T-helper 9 cell (primary cell): ENCODE measurements at places on chromosomes 2 and 18.

- DNase-seq, result no peak
Measured at GRCh38 chr18:57089702-57090101, 57.2 kb upstream of the BOD1L2 start.

- DNase-seq, result no peak
Measured at GRCh38 chr2:16121231-16121985, 181.1 kb downstream of the MYCN start.

- no peak for DNase-seq
Measured at GRCh38 chr2:228648541-228648940, 467.1 kb upstream of the SPHKAP start.

DNA sequence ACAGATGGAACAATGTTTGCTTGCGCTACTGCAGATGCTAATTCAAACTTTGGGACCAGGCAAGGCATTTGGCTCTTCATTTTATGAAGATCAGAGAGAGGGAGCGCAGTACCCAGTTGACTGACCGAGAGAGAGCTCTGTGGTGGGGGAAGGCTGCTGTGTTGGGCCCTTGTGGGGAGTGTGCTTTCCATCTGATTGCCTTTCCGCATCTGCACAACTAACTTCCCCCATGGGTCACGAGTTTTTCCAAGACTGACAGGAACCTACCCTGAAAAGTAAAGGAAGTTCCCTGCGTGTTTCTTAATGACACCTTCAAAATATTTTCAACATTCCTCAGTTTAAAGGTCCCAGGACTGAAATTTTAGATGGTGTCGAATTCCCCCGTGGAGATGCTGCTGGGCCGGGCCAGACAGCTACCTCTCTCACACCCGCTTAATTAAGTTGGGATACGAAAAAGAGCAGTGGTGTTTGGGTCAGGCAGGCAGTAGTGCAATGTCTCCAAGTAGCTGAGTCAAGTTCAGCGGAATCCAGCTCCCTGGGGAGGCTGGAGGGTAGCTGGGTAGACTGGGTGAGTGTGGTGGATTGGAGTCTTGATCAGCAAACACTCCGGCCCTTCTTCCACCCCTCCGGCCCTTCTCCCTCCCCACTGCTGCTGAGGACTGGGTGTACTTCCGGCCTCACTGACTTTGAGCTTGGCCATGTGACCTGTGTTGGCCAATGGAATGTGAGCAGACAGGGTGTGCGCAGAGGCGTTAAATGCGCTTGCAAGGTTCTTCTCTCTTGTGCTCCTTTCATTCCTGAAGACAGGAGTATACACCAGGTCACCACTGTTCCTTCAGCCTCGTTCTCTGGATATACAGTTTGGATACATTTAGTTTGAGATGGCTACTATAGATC, 2.3 kb upstream of the ARHGAP25 start:
- no peak for DNase-seq

- DNase-seq, result peak; percentile 40
Measured at GRCh38 chr2:54572636-54573536, 116.8 kb downstream of the SPTBN1 start.

DNA sequence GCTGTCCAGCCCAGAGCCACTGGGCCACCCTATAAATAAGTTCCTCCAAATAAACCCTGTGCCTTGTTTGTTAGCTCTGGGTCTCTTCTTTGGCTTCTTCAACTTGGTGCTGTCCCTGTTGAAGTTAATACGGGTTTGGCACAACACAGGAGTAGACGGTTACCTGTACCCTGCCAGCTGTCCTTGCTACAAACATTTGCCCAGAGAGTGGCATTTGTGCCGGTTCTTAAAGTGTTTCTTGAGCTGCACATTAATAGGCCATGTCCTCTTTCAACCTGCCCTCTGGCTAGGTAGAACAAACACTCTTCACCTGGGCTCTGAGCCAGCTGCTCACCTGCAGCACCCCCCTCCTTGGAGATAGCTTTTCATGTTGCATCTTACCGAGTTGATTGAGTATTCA, 139.2 kb downstream of the NEDD4L start:
- DNase-seq, result no peak

DNA sequence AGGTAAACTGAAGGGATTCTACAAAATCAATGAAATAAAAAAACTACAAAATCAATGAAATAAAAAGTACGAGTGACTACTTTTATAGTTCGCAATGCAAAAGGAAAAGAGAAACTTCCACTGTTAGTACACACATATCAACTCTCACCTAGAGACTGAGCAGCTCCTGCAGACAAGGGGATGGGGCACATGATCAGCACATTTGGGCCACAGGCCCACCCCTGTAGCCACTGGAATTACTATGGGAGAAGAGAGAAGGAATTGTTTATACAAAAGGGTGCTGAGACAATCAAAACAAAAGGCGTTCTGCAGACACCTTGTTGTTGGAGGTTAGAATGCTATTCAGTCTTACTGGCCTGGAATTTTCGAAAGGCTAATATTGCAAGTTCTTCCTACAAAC, 34.7 kb upstream of the CD226 start:
- DNase-seq, result no peak
